ENCODE measurements at places on chromosomes 4 and X.

- peak; percentile 55 for DNase-seq
Observed at GRCh38 chr4:176001151-176002006, 64.3 kb upstream of the WDR17 start.

DNA sequence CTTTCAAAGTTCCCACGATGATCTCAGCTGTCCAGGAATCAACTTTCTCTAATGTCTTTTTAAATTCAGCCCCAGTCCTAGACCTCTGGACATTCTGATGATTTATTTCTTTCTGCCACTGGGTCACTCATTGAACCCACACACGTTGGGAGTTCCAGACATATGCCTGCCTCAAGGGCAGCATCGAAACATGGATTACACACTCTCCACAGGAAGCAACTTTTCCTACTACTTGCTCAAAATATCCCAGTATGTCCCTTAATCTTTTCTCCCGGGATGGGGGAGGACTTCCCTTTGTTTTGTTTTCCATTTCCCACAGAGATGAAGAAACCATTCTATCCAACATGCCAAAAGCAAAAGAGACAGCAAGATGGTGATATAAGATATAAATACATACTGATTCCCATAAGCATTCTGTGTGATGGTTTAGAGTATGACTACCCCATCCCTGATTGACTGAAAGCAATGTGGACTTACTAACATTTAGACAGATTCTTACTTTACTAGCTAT is 79.8 kb upstream of the PPARGC1A start:
- DNase-seq = no peak

- DNase-seq = no peak
Observed at GRCh38 chr4:142743121-142743825, 102.8 kb downstream of the INPP4B start.

GRCh38 chr4:161444626-161445025 is 719.2 kb downstream of the FSTL5 start:
- DNase-seq = no peak

DNA sequence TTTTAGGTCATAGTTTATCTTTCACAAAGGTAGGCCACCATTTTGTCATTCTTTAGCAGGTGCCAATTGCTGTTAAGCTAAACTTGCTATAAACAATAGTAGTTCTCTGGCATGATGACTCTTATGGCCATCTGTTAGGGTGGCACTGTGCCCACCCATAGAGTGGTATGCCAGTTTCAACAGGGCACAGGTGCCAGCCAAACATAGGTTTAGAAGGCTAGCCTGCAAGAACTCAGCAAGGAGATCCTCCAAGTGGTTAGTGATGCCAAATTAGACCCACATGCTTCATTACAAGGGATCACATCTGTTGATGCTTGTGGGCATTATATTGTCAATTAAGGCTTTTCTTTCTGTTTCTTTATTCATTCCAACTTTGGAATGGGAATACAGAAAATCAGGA is 204.5 kb downstream of the FMR1NB start:
- DNase-seq = no peak

DNA sequence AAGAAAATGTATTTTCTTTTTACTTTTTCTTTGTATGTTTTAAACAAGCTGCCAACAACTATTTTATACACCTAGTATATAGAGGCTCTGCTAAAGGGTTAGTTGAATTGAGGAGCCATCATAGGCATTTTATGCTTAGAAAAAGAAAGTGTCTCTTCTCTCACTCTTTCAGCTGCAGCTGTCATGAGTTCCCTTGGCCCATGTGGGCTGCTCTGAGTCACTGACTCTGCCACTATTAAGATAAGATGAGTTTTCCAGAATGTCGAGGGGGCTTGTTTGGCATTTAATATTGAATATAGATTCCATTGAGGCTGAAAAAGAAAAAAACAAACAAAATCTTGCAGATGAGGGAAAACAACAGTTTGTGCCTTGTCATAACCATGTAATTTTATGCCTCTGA is 126.0 kb upstream of the PAQR3 start:
- no peak for DNase-seq

- DNase-seq = no peak
Observed at GRCh38 chr4:153001626-153002025, 65.5 kb downstream of the FHDC1 start.

Data from H7 (cell line).